Activated naive CD4-positive, alpha-beta T cell treated with anti-CD3 and anti-CD28 coated beads for 36 hours (primary cell): ENCODE measurements at places on chromosomes 2 and 18.
A peak's percentile ranks its signal among the peaks of the same experiment; 100 is the strongest.

- no peaks in the 10 kb centered on the region for H3K27me3 ChIP-seq
- no peak overlapping the region for H3K27ac ChIP-seq
- no peaks in the 10 kb centered on the region for H3K36me3 ChIP-seq
- H3K4me1 ChIP-seq: no peaks in the 10 kb centered on the region
Observed at GRCh38 chr2:153935511-153935910, 63.8 kb downstream of the GALNT13 start.

DNA sequence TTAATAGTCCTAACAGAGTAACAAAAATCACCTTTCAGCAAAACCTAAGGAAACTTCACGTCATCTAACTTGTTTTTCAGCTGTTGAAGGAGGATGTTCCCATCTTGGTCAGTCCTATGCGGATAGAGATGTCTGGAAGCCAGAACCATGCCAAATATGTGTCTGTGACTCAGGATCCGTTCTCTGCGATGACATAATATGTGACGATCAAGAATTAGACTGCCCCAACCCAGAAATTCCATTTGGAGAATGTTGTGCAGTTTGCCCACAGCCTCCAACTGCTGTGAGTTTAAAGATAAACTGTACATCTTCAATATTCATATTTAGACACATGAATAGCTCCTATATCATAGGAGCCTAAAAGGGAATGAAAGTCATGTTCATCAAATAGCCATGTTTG is 10.5 kb downstream of the COL3A1 start:
- H3K36me3 ChIP-seq: no peaks in the 10 kb centered on the region
- peaks cover 5% of the 10 kb centered on the region for H3K27me3 ChIP-seq
- peaks cover 2% of the 10 kb centered on the region for H3K4me1 ChIP-seq

DNA sequence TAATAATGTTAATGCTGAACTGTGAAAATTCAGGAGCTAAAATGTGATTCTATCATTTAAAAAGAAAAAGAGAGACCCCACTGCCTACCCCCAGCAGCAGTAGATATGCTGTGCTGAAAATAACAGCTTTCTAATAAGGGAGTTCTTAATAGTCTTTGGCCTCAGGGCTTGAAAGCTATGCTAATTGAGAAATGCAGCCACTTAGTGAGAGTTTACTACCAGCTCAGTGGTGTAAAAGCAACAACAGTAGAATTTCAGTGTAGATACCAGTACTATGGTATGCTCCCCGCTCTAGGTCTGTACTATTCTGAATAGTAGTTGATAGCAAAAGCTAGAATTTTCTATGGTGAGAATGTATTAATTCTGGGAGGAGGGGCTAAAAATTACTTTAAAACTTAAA is 303.1 kb upstream of the VWC2L start:
- no peaks in the 10 kb centered on the region for H3K27me3 ChIP-seq
- no peaks in the 10 kb centered on the region for H3K4me1 ChIP-seq
- no peak for DNase-seq
- H3K4me3 ChIP-seq: no peak overlapping the region

- H3K4me1 ChIP-seq: peaks cover 26% of the 10 kb centered on the region
- DNase-seq: no peak
- peaks cover 3% of the 10 kb centered on the region for H3K36me3 ChIP-seq
- H3K27me3 ChIP-seq: no peaks in the 10 kb centered on the region
- no peak overlapping the region for H3K27ac ChIP-seq
Observed at GRCh38 chr2:136000502-136000901, 15.1 kb upstream of the DARS1 start.

GRCh38 chr2:187148059-187148714 is 299.2 kb upstream of the ZSWIM2 start:
- H3K27me3 ChIP-seq: no peaks in the 10 kb centered on the region
- H3K27ac ChIP-seq: no peak overlapping the region
- H3K36me3 ChIP-seq: no peaks in the 10 kb centered on the region
- H3K4me1 ChIP-seq: no peaks in the 10 kb centered on the region
- no peak for DNase-seq

GRCh38 chr2:179842498-179843153 is 18.8 kb downstream of the ZNF385B start:
- H3K4me1 ChIP-seq: no peaks in the 10 kb centered on the region
- DNase-seq: peak; percentile 19
- no peaks in the 10 kb centered on the region for H3K36me3 ChIP-seq
- H3K4me3 ChIP-seq: no peak overlapping the region
- H3K27me3 ChIP-seq: no peaks in the 10 kb centered on the region
- H3K27ac ChIP-seq: no peak overlapping the region

GRCh38 chr2:67841711-67842110 is 221.1 kb downstream of the C1D start:
- H3K27ac ChIP-seq: no peak overlapping the region
- no peak for DNase-seq
- peaks cover 10% of the 10 kb centered on the region for H3K27me3 ChIP-seq
- no peak overlapping the region for H3K4me3 ChIP-seq

GRCh38 chr18:9433671-9434121 is 41.6 kb upstream of the RALBP1 start:
- H3K27me3 ChIP-seq: peaks cover 8% of the 10 kb centered on the region
- H3K4me3 ChIP-seq: no peak overlapping the region
- no peak for DNase-seq
- no peaks in the 10 kb centered on the region for H3K36me3 ChIP-seq

- H3K36me3 ChIP-seq: peaks cover 23% of the 10 kb centered on the region
- no peak overlapping the region for H3K27ac ChIP-seq
- H3K4me1 ChIP-seq: peaks cover 13% of the 10 kb centered on the region
- no peaks in the 10 kb centered on the region for H3K27me3 ChIP-seq
- no peak overlapping the region for H3K4me3 ChIP-seq
Observed at GRCh38 chr18:2911533-2911932, 64.7 kb downstream of the EMILIN2 start.
